SJSA1 (cell line): ENCODE measurements at places on chromosomes 3 and 15.

DNA sequence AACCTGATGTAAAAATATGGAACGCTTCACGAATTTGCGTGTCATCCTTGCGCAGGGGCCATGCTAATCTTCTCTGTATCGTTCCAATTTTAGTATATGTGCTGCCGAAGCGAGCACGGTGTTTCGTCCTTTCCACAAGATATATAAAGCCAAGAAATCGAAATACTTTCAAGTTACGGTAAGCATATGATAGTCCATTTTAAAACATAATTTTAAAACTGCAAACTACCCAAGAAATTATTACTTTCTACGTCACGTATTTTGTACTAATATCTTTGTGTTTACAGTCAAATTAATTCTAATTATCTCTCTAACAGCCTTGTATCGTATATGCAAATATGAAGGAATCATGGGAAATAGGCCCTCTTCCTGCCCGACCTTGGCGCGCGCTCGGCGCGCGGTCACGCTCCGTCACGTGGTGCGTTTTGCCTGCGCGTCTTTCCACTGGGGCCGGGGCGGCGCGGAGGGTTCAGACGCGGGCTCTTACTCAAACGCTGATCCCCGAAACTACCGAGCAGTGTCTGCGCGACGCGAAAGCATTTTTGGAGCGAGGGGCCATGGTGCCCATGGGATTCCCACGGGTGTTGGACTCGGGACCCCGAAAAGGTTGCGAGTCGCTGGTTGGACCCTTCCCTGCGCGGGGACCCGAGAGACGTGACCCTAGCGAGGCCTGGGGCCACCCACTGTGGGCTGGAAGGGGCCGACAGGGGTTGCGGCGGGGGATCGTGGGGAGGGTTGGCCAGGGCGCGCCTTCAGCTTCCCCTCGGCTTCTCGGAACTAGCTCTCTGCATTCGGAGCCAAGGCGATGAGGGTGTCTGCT is at the start of gene RNU6-1:
TSS of gene RNU6-1 (minus strand) at position 117 of the 820 bp plus-strand sequence.
- peak; percentile 98 for DNase-seq

GRCh38 chr15:59616379-59616778 is 4.8 kb downstream of the GCNT3 start:
- DNase-seq, result no peak

DNA sequence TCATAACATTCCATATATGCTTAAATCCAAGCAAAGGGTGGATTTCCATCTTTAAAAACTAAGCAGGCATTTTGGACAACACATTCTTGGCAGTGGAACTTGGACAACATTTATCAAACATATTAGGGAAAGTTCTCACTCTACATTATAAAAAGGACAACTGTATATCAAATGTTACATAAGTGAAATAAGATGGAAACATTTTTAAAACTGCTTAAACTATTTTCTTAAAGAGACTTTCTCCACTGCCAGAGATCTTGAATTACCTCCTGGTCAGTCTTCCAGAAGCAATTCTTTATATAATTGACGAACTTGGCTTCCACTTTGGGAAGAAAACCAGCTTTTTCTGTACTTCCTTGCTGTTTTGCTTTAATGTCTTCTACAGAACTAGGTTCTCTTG is 109.3 kb downstream of the NEO1 start:
- no peak for DNase-seq

- no peak for DNase-seq
Observed at GRCh38 chr3:171283183-171283847, 176.9 kb downstream of the TNIK start.

- no peak for DNase-seq
Observed at GRCh38 chr3:151504606-151505005, 43.7 kb upstream of the IGSF10 start.

DNA sequence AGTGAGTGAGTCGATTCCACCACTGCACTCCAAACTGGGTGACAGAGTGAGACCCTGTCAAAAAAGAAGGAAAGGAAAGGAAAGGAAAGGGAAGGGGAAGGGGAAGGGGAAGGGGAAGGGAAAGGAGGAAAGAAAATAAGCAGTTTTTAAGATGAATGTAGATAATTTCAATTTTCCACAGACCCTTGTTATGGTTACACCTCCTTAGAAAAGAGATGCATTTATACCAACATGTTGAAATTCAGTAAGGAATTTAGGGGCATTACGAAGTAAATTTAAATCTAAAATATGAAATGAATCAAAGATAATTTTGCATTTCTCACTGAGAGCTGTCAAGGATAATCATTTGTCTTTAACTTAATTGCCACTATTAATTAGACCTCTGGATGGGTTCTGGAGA is 146.5 kb upstream of the TMC3 start:
- DNase-seq, result no peak

DNA sequence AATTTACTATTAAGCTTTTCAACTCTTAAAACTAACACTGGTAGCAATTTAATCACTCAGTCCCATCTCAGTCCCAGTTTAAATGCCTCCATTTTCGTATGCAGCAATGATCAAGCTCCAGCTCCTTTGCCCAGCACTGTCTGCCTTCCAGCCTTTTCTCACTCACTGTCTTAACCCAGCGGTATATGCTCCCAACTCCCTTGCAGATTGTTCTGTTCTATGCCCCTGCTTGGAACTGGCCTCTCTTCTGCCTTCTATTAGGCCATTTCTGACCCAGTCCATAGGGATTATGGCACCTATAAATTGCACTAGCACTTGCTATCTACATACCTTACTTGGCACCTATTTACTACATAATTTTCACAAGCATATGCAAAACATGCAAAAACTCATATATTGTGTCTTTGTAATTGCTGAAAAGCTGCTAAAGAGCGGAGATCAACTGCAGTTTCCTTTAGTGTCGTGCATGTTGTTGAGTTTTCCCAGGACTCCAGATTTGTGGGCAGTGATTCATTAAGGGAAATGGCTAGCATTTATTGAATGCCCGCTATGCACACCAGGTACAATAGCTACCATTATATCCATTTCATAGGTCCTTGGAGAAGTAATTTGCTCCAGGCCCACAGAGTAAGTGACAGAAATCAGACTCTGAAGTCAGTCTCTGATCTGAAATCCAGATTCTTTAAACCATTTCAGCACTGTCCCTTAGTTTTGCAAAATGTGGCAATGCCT is 24.4 kb downstream of the CRBN start:
- DNase-seq, result no peak

- no peak for DNase-seq
Observed at GRCh38 chr3:172056416-172056815, 17.0 kb downstream of the FNDC3B start.

- DNase-seq, result no peak
Observed at GRCh38 chr3:149373235-149374125, 4.0 kb downstream of the TM4SF1 start.

DNA sequence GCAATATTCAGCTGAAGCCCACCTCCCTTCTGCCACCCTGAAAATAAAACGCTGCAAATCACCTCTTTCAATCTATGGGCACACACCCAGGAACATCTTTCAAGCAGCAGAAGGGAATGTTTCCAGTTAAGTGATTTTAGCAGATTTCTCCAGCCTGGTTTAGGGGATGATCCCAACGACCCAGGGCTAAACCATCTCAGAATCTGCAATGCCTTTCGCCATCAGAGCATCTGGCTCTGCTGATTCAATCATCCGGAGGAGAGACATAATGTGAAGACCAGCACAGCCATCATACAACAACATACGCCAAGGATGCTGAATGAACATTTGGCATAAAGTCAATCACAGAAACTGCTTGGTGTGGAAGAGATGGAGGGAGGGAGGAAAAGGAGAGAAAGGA is 15.5 kb upstream of the LRRN1 start:
- no peak for DNase-seq
